ENCODE measurements at places on chromosomes 16 and 17.

DNA sequence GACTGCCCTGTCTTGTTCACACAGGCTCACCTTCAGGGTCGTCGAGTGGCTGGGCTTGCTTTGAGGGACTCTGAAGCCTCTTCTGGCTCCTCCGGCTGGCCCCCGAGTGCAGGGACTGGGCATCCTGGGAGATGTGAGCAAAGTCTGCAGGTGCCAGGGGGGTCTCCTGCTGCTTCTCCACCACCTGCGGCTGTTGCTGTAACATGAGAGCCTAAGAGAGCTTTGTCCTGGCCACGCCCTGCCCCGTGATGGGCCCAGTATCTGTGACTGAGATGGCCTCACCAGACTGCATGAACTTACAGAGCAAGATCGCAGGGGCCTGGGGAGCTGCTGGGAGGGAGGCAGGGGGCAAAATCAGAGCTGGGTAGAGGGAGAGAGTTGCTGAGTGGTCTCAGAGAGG is 12.5 kb downstream of the ERN2 start:
- no peak for DNase-seq

GRCh38 chr16:2468233-2468724 is 2.8 kb upstream of the NTN3 start:
- DNase-seq: no peak

GRCh38 chr17:39822051-39822451 is 42.1 kb downstream of the IKZF3 start:
- DNase-seq: no peak

GRCh38 chr17:7882629-7883028 is 6.0 kb upstream of the CHD3 start:
- DNase-seq: no peak

DNA sequence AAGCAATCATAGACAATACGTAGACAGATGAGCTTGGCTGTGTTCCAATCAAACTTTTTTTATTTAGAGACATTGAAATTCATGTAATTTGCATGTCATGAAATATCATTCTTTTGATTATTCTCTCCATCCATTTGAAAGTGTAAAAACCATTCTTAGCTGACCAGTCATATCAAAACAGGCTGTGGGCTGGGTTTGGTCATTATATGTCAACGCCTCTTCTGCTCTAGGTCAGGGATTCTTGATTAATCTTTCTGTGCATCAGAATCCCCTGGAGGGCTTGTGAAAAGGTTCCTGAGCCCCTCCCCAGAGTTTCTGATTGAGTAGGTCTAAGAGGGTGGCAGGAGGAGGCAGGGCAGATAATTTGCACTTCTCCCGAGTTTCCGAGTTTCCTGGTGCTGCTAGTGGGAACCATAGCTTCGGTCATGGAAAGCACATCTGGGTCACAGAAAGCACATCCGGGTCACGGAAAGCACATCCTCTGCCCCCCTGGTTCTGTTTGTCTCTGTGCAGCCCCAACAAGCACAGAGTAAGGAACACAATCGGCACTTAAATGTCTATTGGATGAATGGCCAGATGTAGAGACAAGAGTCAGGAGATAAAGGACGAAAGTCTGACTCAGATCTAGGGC is 16.4 kb downstream of the PIMREG start:
- no peak for DNase-seq

- no peak for DNase-seq
These were observed 13.6 kb upstream of the WFDC1 start for GRCh38 chr16:84281074-84281473.

DNA sequence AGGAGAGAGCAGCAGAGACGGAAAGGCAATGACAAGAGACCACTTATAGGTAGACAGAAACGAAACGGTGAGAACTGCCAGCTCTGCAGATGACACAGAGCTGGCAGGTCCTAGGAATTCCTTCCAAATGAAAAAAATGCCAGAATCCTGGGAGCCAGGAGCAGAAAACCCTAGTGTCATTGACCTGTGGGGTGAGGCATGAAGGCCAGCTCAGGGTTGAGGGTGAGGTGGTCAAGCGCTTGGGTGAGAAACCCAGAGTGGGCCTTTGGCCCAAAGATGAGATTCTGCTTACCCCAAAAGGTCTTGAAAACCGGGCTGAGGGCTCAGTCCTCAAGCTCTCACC is 9.2 kb downstream of the HIC1 start:
- no peak for DNase-seq

- no peak for DNase-seq
These were observed 9.9 kb downstream of the KRTAP9-1 start for GRCh38 chr17:41199421-41200078.

DNA sequence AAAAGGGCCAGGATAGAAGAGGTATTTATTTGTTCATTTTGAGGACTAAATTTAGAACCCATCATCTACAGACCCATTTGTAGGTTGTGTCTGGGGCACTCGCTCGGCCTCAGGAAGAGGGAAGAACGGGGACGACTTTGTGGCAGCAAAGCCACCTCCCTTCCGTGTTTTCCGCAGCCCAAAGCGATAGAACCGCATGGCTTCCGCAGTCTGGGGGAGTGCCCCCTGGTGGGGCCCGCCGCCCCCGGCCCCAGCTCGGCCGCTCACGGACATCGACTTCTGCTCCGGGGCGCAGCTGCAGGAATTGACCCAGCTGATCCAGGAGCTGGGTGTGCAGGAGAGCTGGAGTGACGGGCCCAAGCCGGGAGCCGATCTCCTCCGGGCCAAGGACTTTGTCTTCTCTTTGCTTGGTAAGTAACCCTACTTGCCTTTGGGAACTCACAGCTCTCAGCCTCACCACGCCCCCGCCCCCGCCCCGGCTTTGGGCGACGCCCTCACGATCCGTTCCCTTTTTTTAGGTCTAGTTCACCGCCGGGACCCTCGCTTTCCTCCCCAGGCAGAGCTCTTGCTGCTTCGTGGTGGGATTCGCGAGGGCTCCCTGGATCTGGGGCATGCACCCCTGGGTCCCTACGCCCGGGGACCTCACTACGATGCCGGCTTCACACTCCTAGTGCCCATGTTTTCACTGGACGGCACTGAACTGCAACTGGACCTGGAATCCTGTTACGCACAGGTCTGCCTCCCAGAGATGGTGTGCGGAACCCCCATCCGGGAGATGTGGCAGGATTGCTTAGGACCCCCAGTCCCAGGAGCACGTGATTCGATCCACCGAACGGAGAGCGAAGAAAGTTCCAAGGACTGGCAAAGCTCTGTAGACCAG is 681 bp downstream of the TMEM102 start:
- DNase-seq: peak; percentile 56

DNA sequence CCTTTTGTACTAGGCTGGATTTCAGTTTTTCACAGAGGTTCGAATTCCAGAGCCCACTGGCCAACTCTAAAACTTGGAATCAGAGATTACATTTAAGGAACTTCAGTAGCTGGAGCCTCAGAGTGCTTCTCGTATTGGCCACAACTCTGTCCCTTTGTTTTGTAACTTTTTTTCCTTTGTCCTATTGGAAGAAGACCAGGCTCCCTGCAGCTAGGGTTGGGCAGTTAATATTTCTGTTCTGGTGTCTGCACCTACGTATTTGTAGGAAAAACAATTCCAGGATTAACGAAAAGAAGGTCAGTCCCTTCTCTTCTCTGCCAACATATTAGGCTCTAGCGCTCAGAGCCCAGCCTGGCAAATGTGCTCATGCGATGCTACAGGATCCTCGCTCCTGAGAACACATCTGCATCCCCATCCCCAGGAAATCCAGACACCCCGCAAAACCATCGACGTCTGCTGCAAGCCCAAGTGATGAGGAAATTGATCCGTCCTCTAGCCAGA is 1.9 kb downstream of the CDH11 start:
- DNase-seq: no peak

DNA sequence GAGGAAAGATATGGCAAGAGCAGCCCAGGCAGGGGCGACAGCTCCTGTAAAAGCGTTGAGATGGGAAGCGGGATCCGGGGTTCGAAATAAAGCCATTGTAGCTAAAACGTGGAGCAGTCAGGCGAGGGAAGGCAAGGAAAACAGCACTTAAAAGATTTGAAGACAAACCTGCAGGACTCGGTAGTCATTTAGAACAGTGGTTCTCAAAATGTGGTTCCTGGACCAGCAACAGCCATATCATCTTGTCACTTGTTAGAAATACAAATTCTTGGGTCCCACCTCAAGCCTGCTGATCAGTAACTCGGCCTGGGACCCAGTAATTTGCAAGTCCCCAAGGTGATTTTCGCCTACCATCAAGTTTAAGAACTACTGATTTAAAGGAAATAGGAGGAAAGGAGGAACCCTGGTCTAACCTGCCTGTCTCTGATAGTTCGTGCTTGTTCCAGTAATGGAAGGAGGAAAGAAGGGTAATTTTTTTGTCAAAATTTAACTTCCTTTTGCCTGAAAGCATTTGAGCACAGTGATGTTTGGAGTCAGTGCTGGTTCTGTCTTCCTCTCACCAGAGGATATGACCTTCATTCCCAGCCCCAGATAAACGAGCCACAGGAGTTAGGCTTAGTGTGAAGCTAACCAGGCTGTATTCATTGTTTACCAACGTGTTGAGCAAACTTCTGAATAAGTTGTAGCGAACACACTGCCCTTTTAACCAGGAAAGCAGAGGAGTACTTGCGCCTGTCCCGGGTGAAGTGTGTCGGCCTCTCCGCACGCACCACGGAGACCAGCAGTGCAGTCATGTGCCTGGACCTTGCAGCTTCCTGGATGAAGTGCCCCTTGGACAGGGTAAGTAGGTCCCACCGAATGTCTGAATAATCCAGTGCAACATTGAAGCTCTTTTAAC is 1.1 kb downstream of the ORC6 start:
- DNase-seq: no peak

DNA sequence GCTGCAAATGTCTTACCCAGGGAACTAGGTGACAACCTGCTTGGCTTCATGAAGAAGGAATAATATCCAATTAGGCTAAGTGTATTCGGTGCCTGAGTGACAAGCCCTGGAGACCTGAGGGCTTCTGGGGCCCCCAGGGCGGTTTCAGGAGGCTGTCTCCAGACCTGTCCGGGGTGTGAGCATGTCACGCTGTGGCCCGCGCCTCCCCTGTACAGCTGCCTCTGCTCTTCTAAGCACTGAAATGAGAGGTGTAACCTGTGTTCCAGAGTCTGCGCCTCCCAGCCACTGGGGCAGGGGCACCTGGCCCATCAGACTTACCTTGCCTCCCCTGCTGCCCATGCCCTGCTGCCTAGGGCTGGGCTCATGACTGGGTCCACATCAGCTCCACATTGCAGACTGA is 114.3 kb downstream of the WWOX start:
- no peak for DNase-seq

DNA sequence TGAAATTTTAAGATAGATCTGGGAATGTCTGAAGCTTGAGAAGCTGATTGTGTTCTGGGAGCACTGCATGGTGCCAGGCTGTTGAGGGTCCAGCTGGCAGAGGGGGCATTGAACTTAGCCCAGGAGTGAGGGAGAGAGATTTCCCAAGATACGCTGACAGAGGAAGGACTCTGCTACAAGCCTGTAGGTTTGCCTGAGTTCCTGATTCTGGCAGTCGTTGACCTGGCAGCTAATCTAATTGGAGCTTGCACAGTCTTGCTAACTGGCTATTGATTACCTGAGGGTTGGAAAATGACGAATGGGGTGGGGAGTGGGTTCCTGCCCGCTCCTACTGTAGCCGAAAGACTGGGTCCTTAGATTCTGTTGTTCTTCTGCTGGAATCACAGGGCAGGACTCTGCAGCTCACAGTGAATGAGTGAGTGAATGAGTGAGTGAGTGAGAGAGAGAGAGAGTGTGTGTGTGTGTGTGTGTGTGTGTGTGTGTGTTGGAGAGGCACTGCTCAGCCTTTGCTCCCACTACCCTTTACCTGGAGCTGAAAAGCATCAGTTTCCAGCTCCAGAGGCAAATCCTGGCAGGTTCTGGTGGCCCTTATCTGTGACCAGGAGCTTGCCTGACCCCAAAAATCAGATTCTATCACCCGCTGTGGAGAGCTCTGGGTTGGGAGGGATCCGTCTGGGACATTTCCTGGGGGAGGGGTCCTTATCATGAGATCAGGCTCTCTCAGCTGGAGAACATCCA is 16.7 kb downstream of the CTRL start:
- no peak for DNase-seq

DNA sequence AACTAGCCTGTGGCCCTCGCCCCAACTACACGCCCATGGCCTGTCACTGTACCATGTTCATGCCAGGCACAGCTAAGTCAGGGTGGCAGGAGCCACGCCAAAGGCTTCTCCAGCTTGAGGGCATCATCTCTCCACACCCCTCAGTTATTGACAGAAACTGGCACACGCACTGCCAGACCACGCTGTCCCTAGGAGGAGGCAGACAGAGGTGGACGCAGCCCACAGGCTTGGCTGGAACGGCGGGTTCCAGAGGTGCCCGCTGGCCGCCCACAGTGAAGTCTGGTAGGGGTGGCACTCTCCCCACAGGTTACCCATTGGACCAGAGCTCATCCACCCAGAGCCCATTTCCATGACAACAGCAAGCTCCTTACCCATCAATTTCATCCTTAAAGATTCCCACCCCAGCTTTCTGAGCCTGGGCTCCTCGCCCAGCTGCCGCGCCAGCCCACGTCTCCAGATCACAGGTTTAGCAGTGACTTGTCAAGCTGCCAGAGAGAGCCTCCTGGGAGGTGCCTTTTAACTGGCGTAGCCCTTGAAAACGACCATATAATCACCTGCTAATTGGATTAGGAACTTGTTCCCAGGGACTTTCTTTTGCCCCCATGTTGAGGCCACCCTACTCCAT is 27.9 kb downstream of the RPRML start:
- no peak for DNase-seq

DNA sequence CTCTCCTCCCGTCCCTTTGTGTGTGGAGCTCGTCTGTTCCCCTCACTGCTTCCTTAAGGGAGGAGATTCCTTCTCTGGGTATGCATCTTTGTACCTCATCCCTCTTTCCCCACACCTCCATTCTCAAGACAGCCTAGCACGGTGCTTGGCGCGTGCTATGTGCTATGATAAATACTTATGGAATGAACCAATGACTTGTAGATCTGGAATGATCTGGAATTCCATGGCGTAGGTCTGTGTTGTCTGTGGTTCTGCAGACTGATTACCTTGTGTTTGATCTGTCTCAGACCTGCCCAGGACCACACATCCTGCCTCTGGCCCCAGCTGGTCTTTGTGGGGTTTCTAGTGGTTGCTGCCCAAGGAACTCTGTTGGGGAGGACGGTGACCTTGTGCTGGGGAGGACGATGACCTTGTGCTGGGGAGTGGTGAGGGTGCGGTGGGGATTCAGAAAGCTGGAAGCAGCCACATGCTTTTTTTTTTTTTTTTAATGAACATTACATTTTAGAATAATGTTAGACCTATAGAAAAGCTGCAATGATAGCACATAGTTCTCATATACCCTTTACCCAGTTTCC is 33.5 kb upstream of the ETV4 start:
- DNase-seq: no peak

GRCh38 chr16:871562-872345 is 71.2 kb upstream of the GNG13 start:
- DNase-seq: no peak

DNA sequence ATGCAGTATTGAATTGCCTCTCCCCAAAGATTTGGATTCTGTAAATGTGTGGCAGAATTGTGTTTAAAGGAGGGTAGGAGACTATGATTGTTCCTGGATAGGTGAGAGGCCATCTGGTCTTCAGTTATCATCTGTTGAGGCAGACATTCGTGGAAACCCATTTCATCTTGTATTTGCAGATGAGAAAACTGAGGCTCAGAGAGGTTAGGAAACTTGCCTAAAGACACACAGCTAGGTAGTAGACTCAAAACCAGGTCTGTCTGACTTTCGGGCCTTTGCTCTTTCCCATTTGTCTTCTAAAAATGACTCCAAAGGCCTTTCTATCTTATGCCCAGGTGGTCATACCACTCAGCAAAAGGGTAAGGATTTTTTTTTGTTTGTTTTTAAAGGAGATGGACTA is 210.3 kb downstream of the SHISA9 start:
- no peak for DNase-seq

All from stimulated activated CD4-positive, alpha-beta T cell treated with anti-CD3 and anti-CD28 coated beads, Interleukin-12 subunit alpha, Interleukin-12 subunit beta, amount 100 ng/mL, for 24 hours (primary cell).